ENCODE measurements at places on chromosomes 11 and 22.

DNA sequence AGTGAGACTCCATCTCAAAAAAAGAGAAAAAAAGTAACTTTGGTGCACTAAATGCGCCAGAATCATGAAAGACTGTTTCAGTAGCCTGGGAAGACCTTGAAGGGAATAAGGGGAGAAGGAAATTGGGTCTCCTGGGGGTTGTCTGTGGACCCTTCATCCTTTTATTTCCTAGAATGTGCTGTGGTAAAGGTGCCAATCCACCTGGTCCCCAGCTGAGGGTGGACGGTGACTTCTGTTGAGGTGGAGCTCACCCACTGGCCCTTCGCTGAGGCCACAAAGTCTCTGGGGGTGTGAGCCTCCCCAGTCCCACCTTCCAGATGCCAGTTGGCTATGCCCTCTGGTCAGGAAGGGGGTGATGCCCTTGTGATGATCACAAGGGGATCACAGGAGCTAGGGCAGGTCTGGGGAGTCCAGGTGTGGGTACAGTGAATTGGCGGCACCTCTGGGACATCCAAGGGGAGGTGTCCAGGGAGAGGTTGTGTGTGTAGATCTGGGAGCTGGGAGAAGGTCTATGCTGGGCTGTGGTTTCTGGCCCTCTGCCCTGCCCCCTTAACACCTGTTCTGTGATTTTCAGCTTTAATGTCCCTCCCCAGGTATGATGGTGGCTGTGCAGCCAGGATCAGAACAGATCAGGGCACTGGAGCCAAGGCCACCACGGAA, 34.2 kb upstream of the LMO1 start:
- DNase-seq: no peak

- DNase-seq: no peak
Observed at GRCh38 chr22:39448205-39449054, 8.4 kb upstream of the MGAT3 start.

DNA sequence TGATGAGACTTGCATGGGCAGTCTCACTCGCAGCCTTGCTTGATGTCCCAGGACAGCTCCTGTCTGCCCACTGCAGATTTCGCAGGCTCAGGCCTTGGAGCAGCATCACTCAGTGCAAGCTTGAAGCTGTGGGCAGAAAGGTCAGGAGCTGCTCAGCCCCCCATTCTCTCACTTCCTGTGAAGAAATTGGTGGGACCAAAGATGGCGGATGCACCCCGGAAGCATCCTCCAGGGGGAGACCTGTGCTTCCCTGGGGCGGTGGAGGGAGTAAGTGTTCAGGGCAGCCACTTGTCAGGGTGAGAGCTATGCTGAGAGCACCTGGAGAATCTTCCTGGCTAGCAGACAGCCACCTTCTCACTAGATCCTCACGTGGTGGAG, 11.3 kb downstream of the PLAAT2 start:
- DNase-seq: no peak

GRCh38 chr11:92480499-92480898, 255.9 kb downstream of the FAT3 start:
- DNase-seq: no peak

DNA sequence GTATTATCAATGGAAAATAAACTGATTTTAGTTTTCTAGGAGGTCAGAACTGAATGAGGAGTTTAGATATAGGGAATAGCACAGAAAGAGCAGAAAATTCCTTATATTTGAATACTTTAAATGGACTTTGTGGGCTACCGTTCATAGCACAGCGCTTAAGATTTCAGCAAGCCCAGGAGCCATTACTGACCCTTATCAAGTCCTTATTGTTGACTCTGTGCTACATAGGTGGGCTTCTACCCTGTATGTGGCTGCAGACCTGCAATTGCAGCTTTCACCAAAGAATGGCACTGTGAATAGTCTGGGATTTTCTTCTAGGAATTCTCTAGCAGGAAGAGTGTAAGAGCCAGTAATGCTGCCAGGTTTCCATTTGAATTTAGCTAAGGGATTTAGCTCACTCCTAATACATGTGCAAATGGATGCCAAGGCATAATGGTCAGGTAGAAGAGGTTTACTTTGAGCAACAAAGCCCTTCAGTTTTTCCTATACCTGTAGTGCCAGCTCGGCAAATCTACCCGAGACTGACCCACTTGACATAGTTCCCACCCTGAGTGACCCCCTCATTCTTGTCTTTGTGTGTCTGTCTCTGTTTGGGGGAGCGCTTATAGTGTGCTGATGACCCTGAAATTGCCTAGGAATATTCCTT, 42.5 kb upstream of the DLAT start:
- DNase-seq: no peak

DNA sequence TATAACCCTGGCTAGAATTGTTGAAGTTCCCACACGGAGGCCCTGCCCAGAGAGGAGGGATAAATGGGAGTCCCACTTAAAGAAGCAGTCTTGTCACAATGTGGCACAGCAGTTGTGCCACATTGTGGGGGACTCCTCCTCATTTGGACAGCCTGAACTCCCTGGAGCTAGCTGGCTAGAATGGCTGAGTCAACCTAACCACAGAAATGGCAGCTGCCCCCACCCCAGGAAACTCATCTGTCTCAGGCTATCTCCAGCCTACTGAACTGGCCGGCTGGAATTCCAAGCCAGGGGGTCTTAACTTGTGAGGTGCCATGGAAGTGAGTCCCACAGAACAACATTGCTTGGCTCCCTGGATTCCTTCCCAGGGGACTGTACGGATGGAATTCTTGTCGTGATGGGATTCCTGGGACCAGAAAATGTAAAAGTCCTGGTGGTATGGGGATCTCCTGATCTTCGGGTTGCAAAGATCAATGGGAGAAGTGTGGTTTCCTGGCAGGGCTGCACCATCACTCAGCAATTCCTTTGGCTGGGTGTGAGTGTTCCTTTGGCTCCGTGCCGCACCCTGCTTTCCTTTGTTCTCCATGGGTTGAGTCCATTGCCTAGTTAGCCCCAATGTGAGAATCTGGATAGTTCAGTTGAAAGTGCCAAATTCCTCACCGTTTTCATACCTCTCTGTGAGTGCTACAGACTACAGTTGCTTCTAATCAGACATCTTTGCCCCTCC, 791.2 kb upstream of the FAT3 start:
- no peak for DNase-seq

GRCh38 chr11:106413222-106413621, 335.8 kb downstream of the AASDHPPT start:
- no peak for DNase-seq

GRCh38 chr11:910044-910588, 494 bp downstream of the CHID1 start:
- DNase-seq: no peak

- DNase-seq: no peak
Observed at GRCh38 chr11:33652431-33652830, 48.2 kb downstream of the C11orf91 start.

- DNase-seq: no peak
Observed at GRCh38 chr22:45563362-45564040, 60.8 kb downstream of the FBLN1 start.

DNA sequence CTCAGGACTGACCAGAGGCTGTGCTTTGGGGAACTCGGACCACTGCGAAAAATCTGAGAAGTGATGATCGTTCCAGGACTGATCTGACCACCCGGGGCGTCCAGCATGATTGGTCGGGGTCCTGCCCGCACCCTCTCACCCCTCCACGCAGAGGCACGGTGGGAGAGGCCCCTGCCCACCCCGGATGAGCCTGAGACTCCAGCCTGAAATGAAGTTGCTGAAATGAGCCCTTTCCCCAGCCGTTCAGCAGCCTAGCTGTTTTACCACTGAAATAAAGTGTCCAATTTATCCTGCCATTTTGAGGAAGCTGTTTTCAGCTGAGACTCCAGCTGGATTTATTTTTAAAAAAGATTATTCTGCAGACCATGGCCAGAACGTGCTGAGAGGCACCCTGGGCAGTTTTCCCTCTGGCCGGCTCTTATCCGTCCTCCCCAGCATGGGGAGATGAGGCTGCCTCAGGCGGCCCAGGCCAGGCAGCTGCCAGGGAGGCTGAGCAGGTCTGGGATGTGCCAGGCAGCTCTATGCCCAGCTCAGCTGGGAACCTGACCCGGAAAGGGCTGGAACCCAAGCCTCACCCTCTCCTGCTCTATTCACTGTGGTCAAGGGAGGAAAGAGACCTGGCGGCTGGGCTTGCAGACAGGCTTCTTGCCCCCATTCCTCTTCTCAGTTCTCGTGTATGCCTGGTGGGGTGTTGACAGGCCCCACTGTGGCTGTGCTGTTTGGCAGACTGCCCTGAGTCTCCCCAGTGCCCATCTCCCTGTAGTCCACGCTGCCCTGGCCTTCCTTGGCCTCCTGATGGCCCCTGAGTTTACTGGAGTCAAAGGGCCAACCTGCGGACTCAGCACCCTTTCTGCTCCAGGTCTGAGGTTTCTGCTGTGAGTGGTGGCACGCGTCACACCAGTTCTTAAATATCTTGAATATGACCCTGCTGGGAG, 161.0 kb upstream of the B3GAT1 start:
- DNase-seq: no peak

GRCh38 chr11:8025123-8025522, 38.0 kb downstream of the EIF3F start:
- no peak for DNase-seq

DNA sequence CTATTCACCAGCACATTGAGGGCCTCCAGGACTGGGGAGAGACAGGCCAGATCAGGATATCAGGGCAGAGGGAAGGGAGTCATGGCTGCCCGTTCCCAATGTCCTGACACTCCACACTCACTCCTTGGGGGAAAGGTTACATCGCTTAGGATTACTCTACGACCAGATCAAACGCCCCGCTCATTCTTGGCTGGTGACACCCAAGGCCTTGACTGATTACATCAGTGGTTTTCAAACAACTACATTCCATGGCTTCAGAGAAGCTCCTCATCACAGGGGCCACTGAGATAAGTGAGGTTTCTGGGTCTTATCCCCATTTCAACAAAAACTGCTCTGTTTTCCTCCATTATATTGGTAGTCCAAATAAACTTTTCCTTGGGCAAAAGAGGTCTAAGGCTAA, 15.0 kb downstream of the UBE2L6 start:
- DNase-seq: no peak
